IPS DF 19.7 (cell line): ENCODE measurements at places on chromosomes 3 and 15.

DNA sequence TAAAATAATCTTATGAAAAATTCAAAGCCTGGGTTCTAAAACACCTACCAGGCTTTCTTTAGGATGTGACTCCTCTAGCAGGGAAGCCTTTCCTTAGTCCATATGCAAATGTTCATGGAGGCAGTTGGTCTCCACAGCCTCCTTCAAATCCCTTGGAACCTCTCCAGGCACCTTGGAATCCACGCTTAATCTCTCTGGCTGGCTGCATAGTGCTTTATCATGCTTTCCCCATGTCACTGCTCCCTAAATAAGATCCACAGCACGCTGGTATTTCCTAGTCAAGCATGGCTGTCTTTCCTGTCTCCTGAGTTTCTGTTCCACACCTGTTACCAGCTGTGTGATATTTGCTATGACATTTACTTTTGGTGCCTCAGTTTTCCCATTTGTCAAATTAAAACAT is 71.3 kb downstream of the CLSTN2 start:
- no peak for DNase-seq

- DNase-seq: peak; percentile 33
These were observed 163.8 kb upstream of the CMC1 start for GRCh38 chr3:28077572-28077971.

DNA sequence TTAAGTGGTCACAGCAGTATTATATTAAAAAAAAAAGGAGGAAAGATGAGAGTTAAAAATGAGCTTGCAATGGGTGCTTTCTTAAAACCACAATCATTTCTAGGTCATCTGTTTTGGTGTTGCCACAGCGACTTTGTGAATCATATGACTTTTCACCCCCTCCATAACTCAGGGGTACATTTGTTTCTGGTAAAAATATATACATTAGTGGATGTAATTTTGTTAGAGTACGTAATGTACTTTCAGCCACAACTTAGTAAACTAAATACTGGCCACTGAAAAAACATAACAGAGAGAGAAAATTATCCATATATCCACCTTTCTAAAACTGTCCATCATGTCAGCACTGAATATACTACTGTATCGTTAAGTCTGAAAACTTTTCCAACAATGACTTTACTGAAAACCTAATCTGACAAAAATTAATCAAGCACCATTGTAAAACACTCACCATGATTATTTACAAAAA is 3.4 kb downstream of the ANKRD28 start:
- no peak for DNase-seq

- no peak for DNase-seq
These were observed 36.4 kb upstream of the FSTL1 start for GRCh38 chr3:120487191-120487650.

DNA sequence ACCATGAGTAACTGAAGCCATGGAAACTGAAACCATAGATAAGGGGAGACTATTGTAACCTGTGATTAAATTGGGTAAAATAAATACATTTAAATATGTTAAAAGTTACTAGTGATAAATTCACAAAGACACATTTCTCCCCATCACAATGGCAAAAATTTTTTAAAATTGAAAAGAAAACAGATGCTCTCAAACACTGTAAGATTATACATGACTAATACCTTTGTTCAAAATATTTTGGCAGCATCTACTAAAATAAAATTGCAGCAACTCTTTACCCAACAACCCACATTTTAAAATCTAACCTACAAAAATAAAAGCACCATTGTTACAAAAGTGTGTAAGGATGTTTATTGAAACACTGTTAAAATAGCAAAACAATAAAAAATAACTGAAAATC is 93.3 kb downstream of the CLASP2 start:
- no peak for DNase-seq

GRCh38 chr3:102450976-102451375 is 16.2 kb downstream of the ZPLD1 start:
- DNase-seq: no peak

- DNase-seq: no peak
These were observed 869.2 kb downstream of the IGSF11 start for GRCh38 chr3:118165413-118165812.

DNA sequence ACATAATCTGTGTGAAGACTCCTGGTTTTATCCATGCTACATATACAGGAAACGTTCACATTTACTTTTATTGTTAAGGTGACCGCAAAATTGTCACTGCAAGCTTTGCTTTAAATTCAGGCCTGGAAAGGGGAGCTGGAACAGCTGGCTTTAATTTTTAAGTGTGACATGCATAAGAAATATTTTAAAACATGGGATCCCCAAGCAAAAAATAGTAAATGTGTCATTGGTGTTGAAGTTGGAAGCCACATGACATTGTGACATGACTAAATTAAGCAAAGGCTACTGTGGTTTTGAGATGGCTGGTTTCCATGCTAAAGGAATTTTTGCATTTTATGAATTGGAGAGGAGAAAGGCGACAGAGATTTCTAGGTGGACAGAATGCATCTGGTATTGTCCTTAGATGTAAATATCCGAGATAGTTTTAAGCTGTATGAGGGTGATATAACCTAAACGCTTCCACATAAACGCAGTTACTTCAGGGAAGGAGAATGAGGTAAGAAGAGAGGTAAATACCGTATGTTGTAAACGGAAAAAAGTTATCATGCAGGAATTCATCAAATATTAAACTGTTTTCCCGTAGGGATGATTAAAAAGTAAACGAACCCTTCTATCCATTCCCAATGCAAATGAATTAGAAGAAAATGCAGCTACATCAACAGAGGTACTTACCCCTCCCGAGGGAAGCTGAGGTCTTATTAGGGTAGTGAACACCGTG is 927 bp upstream of the FYTTD1 start:
- DNase-seq: no peak

DNA sequence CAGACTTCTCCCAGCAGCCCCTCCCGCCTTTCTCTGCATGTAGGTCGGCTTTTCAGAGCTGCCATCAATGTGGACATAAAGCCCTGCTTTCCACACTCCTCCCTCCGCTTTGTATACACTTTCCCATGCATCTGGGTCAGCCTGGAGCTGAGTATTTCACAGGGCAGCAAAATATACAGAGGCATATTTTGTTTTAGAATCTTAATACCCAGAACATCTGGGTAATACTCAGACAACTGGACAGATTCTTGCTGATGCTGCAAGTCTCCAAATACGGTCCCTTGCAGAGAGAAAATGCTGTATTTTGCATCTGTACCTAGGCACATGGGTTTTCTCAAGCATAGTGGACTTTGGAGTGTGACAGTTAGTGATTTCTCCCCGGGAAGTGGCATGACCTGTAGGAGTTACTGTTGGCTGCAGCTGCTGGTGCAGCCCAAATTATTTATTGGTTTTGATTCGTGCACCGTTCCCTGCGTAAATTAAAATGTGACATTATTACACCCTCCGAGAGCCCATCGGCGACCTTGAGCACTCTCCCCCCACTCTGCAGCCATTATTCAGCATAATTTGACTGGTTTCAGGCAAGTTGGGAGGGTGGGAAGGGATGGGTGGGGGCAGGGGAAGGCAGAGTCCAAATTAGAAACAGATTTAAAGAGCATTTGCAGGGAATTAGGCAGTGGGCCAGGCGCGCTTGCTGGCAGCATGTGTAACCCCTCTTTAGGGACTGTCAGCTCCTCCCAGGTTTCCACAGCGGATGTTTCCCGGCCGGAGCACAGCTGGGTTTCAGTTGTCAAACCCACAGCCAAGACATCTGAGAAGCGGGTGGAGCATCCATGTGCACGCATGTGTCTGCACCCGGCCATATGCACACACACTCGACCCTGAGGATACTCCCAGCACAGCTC is 100.8 kb downstream of the CPN2 start:
- DNase-seq: no peak

DNA sequence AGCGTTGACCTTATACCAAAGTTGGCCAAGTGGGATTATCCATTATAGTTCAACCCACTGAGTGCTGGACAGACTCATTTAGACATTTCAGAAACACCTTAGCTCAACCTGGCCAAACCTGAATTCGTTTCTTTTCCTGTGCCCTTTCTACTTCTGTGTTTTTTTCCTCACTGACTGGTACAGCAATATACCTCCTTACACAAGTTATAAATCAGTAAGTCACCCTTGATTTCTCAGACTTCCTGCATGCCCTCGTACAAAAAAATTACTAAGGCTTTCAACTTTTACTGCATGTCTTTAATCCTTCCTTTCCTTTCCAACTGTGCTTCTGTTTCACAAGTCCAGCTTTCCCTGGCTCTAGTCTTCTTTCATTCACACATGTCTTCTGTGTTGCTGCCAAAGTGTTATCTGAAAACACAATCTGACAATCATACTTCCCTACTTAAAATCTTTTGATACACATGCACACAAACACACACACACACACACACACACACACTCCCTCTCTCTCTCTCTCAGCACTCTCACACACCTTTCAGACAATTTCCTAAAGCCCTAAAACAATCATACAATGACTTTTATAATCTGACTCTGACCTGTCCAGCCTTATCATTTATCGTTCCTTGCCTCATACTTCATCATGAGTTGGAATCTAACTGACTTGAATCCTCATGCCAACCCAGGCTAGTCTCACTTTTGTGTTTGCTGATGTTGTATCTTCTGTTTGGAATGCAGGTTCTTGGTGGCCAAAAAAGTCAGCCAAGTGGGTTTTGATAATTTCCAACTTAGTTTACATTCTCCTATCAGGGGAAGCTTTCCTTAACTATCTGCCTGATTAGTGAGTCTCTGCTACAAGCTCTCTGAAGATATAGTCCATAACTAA is 436.4 kb downstream of the NAALADL2 start:
- DNase-seq: no peak

DNA sequence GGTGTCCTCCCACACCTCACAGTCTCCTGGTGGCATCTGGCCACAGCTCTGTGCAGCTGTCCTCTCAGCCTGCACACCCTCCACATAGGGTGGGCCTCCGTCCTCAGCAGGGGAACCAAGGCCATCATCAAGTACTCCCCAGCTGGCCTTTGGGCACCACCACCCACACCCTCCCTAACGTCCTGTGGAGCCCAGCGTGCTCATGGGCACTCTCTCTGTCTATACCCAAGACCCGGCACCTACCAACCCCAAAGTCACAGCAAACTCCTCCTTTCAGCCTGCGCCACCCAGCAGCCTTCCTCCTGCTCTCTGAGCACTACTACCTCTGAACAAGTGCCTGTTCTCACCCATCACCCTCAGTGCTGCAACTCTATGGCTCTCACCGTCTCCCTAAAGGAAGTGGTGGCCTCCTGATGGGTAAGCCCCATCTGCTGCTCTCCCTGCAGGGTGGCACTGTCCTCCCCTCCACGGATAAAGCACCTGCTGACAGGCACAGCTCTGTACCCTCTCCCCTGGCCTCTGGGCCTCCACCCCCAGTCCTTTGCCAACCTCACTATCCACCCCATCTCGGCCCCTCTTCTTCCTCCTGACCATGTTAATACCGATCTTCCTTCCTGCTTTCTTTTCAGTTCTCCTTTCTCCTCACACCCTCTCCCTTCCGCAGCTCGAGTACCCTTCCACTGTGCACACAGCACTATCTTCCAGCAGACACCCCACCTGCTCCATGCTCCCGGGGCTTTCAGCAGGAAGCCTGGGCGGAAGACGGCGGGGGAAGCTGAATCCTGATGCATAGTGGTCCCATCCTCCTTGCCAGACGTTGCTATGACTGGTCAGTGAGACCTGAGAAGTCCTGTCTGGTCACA is 31.5 kb downstream of the SLC41A3 start:
- DNase-seq: no peak

GRCh38 chr3:173502983-173503568 is 105.5 kb downstream of the NLGN1 start:
- no peak for DNase-seq

- no peak for DNase-seq
These were observed 33.0 kb downstream of the IL20RB start for GRCh38 chr3:136990826-136991225.

- no peak for DNase-seq
These were observed 37.2 kb downstream of the ANKDD1A start for GRCh38 chr15:64948916-64949315.

DNA sequence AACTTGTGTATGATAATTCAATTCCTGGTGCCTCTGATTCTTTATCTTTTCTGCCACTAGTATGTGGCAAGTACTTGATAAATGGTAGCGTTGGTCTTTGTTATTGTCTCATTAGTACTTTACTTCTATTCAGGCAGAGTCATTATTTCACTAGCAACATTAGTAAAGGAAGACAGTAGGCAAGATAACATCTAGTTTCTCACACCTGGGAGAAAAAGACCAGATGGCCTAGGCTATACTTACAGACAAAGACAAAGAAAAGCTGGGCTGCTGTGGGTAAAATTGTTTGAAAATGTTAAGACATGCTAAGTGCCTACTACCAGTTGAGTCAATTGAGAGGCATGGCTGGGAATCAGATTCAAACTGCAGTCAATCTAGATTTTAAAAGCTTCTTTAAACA is 198.7 kb upstream of the CMC1 start:
- no peak for DNase-seq

DNA sequence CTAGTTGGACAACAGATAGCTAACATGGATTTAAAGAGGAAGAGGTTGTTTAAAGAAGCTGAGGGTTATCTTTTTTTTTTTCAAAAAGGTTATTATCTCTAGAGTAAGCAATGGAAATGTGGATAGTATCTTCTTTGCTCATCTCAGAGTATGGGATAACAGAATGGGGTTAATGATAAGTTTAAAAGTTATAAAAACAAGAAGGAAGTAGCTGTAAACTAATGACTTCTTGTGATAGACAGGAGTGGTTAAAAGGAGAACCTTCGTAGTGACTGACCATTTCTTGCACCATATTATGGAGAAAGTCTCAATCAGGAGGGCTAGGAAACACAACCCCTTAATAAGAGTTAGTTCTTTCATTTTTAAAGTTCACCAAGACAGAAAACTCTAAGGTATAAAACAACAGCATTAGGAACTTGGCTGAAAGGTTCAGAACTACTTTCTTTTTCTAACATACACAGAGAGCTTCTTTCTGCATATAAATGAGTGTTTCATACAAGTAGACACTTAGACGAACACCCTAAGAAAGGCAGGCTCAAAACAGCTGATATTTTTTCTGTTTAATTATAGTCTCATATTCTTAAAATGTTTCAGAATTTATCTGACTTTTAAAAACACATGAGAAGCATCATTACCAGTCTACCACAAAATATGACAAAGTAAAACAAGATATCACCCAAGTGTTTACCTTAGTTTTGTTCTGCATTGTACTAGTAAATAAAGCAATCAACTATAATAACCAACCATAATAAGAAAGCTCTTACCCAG is 140.0 kb downstream of the MEIS2 start:
- DNase-seq: no peak

DNA sequence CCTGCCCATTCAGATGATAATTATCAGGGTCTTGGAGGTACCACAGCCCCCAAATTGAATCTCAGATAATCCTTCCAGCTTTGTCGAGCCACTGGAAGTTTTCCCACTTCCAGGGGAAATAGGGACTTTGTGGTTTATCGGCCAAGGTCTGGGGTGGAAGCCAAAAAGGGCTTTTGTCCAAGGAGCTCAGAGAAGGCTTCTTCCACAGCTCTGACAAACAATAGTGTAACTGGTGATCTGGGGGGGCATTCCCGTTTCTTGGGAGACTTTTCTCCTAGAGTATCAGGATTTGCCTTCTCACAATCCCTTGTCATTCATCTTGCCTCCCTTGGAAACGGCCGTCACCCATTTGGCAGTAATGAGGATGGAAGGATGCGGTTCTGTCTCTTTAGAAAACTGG is 18.4 kb downstream of the SRGAP3 start:
- DNase-seq: no peak
